ENCODE measurements at places on chromosomes 2 and 18. TPM values are rescaled to one million over a fixed set of nuclear protein-coding genes. Genes with fewer than 3 reads are reported as not detected.
A peak's percentile ranks its signal among the peaks of the same experiment; 100 is the strongest.

TUBA3E gene
- not detected for total RNA-seq

- no peak for DNase-seq
These were observed 120.5 kb downstream of the ANKRD44 start for GRCh38 chr2:197190100-197190432.

RRM2 gene
- 2.0 TPM for total RNA-seq

DNA sequence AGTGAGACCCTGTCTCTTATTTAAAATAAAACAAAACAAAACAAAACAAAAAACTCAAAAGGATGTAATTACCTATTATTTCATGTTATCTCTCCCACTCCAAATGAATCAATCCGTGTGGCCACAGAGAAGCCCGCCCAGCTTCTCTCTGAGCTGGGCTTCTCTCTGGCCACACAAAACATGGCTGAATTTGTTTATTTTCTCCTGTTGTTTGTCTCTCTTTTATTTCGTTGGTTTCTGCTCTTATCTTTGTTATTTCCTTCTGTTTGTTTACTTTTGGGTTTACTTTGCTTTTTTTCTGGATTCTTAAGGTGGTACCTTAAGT, 1.5 kb upstream of the TRABD2A start:
- DNase-seq: no peak

CCDC141 gene
- total RNA-seq: 1.5 TPM

GRCh38 chr18:46278481-46279465, 174.6 kb downstream of the HAUS1 start:
- DNase-seq: no peak

- no peak for DNase-seq
These were observed 65.9 kb downstream of the LDLRAD4 start for GRCh38 chr18:13284330-13285027.

DNA sequence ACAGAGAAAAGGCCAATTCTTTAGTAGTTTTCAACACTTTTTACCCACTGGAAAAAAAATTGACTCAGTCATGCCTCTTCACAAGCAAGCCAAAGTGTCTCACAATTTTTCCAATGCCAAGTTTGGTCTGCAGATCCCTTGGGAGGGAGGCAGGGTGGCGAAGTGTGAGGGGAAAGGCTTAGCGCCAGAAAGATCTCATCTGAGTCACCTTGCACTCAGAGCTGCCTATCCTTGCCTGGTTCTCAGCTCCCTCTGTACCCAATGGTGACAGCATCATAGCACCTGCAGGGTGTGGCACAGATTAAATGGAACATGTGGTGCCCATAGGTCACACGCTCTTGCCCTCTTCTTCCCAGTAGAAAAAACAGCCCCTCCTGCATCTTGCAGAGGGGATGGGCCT, 55.2 kb upstream of the GYPC start:
- no peak for DNase-seq

BOK gene
- total RNA-seq: 4.7 TPM

GRCh38 chr2:20352581-20353216, 2.1 kb upstream of the PUM2 start:
- DNase-seq: no peak

DNA sequence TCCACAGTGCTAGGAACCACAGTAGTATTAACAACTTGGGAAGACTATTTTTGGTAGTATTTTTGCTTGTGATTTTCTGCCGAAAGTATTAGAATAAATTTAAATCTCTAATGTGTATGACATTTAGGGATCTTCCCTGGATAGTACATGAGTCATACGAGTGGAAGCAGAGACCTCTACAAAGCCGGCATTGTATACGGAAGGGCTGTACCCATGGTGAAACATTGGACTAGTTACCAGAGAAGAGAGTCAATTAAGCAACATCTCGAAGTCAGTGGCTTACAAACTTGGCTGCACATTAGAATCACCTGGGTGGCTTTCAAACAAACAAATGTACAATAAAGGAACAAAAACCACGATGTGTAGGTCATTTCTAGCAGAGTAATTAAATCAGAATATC, 1131.7 kb upstream of the LRRTM1 start:
- DNase-seq: no peak

DNA sequence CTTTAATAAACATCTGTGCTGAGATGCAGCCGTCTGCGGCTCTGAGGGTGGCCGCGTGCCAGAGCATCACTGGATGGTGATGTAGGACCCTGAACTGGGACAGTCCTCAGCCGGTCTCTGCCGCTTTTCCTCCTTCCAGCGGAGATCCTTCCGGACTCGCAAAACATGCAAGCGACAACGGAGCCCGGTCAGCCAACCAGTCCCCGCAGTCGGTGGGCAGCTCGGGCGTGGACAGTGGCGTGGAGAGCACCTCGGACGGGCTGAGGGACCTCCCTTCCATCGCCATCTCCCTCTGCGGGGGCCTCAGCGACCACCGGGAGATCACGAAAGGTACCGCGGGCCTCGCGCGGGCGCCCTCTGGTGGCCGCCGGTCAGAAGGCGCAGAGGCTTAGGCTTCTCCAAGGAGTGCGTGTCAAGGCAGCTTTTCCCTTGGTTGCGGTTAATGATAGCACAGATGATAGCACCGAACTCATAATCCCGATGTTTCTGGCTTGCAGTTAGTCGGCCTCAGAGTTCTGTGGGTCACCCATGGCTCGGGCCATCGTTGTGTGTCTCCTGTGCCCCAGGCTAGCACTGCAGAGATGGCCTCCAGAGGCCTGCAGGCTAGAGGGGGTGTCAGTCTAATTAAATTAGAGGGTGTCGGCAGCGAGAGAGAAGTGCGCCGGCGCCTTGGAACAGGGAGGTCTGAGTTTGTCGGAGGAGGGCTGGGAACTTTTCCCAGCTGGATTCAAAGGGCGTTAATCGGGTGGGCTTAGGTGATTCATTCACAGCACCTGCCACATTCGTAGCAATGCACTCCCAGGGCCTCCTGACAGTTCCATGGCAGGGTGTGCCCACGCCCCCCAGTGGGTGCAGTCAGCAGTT, 38.5 kb downstream of the LPIN1 start:
- no peak for DNase-seq

SLC16A14 gene
- 0.65 TPM for total RNA-seq

ROCK1 gene
- total RNA-seq: 15.7 TPM

DNA sequence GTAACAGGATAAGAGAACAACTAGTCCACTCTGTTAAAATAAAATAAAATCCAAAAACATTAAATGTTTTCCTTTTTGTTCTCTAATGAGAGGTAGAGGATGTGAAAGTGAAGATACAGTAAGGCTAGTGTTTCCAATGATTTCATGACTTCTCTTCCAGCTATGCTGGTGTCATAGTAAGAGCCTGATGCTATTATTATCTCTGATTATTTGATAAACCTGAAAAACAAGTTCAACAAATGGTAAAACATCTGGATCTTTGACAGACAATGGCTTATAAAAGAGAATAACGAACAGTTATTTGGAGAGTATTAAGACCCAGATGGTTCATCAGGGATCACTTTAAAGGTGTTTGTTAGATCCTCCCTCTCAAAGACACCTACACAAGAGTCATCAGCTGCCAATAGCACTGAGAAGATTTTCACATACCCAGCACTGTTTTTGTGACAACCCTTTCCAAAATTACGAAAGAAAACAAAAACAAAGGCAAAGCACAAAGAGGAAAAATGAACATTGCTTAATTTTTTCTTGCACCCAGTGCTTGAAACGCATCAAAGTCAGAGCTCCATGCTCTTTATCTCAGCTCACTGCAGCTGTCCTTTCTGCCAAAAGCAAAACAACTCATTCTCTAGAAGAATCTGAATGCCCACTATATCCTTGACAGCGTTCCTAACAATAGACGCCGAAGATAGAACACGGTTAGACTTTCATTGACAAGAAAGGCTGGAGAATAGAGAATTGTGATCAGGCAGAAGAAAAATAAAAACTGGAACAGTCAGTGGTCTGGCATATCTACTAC, 168.6 kb downstream of the SLC8A1 start:
- no peak for DNase-seq

CIB4 gene
- total RNA-seq: not detected

- DNase-seq: no peak
These were observed 2.1 kb downstream of the DOCK10 start for GRCh38 chr2:225040142-225040541.

FSHR gene
- total RNA-seq: not detected

TMEM182 gene
- total RNA-seq: 6.1 TPM

MYO7B gene
- total RNA-seq: not detected

DNA sequence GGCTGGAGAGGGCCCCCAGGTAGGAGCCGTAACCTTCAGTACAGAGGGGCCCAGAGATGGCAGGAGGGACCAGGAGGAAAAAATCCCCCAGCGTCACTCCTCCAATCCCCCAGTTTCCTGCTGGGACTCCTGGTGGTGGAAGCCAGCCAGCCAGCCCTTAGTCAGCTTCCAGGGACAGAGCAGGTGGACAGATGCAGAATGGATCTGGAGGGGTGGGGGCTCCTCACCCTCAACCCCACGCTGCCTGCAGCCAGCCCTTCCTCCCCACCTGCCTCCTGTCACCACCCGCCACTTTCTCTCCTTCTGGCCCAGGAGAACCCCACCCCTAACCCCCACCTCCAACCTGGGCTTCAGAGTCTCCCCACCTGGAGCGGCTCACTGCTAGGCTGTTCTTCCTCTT, 21.1 kb downstream of the EMX1 start:
- no peak for DNase-seq

- DNase-seq: no peak
These were observed 17.3 kb downstream of the MTA3 start for GRCh38 chr2:42585779-42586178.

COL5A2 gene
- total RNA-seq: 5.3 TPM

GRCh38 chr2:20189299-20189931, 35.5 kb downstream of the SDC1 start:
- no peak for DNase-seq

DNA sequence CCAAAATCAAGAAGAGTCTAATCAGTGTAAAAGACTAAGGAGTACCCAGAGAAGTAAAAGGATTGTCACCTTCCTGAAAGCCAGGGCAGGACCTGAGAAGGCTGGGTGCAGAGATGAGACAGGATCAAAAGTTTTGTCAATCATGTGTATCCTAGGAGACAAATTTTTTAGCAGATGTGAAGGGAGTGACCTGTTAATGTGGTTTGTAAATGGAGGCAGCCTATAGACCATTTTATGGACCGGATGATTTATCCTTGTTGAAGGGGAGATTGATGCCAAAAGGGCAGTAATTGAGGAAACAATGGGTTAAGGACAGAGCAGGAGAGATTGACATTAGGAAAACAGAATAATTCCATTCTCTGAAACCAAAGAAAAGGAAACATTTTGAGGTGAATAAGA, 813 bp downstream of the NDC80 start:
- DNase-seq: no peak

- DNase-seq: no peak
These were observed 117.3 kb downstream of the LDLRAD4 start for GRCh38 chr18:13335903-13336302.

DNAH7 gene
- not detected for total RNA-seq

DNA sequence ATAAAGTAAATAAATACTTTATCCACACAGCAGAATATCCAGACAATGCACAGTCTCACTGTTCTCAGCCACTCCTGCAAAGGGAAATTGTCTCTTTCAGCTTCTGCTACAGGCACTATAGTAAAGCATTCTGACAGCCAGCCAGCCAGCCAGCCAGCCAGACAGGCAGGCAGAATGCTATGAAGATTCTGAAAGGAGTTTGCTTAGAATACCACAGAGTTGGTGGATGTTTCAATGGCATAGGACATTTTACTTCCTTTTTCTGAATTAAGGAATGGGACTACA, 116.1 kb upstream of the CYP26B1 start:
- no peak for DNase-seq

UPP2 gene
- not detected for total RNA-seq

GRCh38 chr2:167826906-167827305, 420.5 kb downstream of the STK39 start:
- peak; percentile 63 for DNase-seq

DNA sequence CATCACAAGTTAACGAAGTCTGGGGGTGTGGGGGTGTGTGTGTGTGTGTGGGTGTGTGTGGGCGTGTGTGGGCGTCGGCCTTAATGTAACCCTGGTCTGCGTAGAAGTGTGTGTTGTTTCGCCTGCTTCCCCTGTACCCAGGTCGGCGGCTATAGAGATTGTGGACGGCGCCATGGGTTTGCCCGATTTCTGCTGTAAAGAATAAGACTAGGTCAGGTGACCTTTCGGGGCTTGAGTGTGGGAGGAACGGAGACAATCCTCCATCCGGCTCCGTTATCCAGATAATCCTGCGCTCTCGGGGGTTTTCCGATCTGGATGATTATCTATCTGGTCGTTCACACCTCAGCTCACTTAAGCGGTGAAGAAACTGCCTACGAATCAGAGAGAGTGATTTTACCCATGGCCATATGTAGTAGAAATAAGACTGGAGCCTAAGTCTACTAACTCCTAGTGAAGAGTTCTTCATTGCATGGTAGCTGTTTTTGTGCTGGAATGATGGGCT, 543 bp downstream of the HADHB start:
- peak; percentile 38 for DNase-seq

GRCh38 chr18:51426996-51427395, 229.5 kb upstream of the MEX3C start:
- DNase-seq: no peak

REG1B gene
- not detected for total RNA-seq

- no peak for DNase-seq
These were observed 122.9 kb upstream of the ST6GAL2 start for GRCh38 chr2:107008843-107009242.

DNA sequence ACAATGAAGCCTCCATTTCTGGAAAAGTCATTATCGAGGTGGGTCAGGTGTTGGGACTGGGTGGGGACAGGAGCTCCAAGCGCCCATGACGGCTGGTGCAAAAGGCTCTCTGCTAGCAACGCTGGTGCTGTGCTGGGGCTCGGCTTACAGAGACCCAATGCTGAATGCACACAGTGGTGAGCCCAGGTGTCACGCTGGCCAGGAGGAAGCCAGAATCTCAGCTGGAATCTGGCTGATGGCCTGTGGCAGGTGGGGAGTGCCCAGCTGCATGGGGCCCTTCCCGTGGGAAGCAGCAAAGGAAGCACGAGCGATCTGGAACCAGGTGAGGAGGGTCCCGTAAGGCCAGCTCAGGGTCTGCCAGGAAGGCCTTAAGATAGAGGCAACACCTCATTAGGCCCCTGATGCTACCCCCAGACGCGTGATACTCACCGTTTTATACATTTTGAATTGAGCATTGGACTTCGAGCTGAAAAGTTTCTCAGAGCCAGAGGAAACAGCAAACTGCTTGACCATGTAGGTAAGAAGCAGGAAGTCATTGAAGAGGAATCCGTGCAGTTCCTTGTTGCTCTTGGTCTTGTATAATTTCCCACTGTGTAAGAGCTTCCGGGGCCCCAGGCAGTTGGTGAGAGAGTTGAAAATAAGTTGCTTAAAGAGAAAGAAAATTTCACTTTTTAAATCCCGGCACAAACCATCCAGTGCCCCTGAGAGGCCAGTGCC, 34.7 kb downstream of the FAM228A start:
- no peak for DNase-seq

DNA sequence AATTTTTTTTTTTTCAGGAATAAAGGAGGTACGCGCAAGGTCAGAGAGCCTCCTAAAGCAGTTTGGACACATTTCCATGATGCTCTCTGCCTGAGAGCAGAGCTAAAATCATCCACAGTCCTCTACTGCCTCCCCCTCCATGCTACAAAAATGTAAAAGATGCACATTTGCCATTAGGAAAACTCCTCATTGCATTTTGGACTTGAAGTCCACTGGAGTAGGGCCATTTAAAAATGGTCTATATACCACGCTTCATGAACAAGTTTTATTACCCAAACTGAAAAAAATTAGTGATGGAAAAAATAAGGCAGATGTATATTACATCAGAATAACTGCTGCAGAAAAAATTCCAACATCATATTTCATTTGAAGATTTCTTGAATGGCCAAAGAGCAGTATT, 256.0 kb downstream of the AFF3 start:
- no peak for DNase-seq

GRCh38 chr18:9001209-9001608, 101.3 kb upstream of the NDUFV2 start:
- DNase-seq: no peak

Data from gastrocnemius medialis (tissue), 4 donors.